ENCODE measurements at places on chromosomes 13 and 19.

DNA sequence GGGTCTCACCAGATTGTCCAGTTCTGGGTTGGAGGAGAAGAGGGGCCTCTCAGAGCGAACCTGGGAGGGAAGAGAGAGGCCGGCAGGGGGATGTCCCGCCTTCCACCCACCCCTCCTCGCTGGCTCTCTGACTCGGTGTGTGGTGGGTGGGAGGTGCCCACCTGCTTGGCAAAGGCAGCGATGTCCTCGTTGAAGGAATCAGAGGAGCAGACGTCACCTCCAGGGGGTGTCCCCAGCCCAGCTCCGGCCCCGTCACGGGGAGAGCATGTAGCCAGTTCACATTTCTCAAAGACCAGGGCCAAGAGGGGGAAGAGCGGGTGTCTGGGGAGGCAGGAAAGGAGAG is 2.7 kb downstream of the MEIS3 start:
- no peak for DNase-seq

DNA sequence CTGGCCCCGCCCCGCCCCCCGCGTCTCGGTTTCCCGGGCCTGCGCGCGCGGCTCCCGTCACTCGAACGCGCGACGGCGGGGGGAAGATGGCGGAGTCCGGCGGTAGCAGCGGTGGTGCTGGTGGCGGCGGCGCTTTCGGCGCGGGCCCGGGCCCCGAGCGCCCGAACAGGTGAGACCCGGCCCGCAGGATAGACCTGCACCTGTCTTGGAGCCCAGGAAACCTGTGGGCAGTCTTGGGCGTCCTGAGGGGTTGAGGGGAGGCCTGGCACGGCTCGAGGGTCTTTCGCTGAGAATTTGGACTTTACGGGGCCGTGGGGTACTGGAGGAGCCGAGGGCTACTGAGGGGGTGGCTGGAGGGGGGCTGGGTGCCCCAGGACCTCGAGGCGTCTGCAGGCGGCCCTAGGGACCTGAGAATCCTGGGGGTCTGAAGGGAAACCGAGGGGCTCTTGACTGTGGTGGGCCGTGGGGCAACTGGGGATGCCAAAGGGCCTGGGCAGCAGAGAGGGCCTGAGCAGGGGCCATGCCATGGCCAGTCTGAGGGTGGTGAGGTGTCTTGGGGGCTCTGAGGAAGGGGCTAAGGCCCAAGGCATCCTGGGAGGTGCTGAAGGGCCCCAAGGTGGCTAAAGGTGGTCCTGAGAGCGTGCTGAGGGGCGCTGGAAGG is at the start of gene KLHL26:
KLHL26 (plus strand) TSS at position 60 of the 661 bp plus-strand sequence; CDS start at position 87, 27 bp downstream.
- no peak for DNase-seq

GRCh38 chr19:6739883-6740588 is 556 bp downstream of the TRIP10 start:
- DNase-seq, result no peak

DNA sequence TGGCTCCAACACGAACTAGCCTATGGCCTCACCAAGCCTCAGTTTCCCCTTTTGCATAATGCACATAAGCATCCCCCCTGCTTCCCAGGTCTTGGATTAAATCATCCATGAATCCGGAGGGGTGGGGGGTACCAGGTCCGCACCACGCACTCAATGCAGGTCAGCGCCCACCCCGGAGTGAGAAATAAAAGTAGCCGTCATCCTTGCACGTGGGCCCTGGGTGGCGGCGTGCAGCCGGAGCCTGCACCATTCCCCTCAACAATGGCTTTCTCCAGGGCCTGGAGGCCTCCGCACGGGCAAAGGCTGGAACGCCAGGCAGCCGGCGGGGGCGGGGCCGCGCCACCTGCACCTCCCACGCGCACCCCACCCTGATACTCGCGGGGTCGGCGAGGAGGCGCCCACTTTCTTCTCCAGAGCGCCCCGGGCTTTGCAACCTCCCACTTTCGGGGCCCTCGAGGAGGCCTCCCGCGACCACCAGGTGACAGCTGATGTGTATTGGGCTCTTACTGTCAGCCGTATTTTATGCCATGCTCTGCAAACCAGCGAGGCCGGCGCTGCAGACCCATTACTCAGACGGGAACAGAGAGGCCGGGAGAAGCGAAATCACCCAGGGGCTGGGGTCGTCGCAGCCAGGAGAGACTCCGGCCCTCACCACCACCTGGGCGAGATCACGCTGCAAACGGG is 767 bp upstream of the GADD45B start:
- no peak for DNase-seq

GRCh38 chr13:40597735-40598365 is 68.6 kb downstream of the FOXO1 start:
- no peak for DNase-seq

GRCh38 chr13:53007872-53008271 is 20.7 kb upstream of the OLFM4 start:
- no peak for DNase-seq

DNA sequence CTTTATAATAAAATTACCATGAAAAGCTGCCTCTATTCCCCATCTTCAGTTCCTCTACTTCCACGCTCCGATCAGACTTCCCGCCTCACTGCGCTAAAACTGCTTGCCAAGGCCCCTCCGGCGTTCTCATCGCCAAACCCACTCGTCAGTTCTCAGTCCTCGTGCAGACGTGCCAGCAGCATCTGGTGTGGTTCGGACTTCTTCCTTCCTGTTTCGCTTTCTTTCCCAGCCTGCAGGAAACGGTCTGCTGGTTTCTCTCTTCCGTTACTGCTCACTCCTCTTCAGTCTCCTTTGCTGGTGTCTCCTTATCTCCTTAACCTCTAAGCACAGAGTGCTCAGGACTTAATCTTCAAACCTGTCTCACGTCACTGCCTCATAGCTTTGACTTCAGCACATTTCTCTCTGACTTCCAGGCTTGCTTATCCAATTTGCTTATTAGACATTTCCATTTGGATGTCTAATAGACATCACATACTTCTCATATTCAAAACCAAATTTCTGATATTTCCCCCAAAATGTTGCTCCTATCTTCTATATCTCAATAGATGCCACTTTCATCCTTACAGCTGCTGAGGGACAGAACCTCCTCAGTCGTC is 40.3 kb downstream of the RCBTB2 start:
- DNase-seq, result no peak

- no peak for DNase-seq
These were observed 9.4 kb downstream of the SLC25A23 start for GRCh38 chr19:6450166-6450565.

- DNase-seq, result no peak
These were observed 79.7 kb downstream of the LMO7 start for GRCh38 chr13:75715601-75716523.

GRCh38 chr19:6087074-6087571 is 23.2 kb downstream of the RFX2 start:
- no peak for DNase-seq

DNA sequence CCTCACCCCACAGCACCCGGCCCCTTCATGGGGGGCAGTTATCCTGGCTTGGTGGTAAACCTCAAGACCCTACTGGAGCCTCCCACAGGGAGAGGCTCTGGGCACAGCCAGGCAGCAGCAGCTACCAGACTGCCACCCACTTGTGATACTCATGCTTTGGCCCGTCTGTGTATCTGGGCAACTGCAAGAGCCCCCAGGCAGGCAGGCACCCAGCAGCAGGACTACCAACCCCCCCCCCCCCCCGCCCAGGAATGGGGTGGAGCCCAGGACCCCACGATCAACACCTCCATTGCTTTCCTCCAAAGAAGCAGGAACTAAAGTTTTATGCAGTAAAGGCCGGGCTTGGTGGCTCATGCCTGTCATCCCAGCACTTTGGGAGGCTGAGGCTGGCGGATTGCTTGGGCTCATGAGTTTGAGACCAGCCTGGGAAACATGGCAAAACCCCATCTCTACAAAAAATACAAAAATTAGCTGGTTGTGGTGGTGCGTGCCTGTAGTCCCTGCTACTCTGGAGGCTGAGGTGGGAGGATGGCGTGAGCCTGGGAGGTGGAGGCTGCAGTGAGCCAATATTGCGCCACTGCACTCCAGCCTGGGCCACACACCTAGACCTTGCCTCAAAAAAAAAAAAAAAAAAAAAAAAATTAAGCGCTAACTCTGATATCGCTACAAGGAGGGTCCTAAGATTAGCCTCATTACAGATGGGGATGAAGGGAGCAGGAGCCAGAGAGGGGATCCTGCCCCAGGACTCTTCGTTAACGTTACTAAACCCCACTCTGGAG is 1.1 kb upstream of the LYL1 start:
- no peak for DNase-seq

- no peak for DNase-seq
These were observed 31.0 kb upstream of the SLC1A6 start for GRCh38 chr19:15010501-15011300.

- no peak for DNase-seq
These were observed 11.2 kb downstream of the PPP6R1 start for GRCh38 chr19:55247621-55248099.

GRCh38 chr13:97234742-97235141 is 12.6 kb downstream of the MBNL2 start:
- DNase-seq, result no peak

DNA sequence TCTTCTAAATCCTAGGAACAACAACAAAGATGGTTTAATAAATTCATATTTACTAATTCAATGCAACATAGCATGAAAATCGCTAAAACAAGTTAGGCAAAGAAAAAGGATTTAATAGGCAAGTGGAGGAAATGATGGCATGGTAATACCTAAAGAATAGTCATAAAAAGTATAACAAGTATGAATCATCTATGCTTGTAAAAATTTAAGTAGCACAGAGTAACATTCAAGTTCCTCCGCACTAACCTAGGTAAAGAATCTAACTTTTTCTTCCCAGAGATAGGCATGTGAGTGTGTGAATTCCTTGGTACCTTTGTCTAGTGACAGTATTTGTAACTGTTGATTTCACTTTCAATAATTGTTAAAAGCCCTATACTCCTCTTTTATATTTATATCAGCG is 42.6 kb downstream of the RCBTB2 start:
- DNase-seq, result no peak

- DNase-seq, result no peak
These were observed 7.7 kb downstream of the PEAK3 start for GRCh38 chr19:2274185-2274711.

DNA sequence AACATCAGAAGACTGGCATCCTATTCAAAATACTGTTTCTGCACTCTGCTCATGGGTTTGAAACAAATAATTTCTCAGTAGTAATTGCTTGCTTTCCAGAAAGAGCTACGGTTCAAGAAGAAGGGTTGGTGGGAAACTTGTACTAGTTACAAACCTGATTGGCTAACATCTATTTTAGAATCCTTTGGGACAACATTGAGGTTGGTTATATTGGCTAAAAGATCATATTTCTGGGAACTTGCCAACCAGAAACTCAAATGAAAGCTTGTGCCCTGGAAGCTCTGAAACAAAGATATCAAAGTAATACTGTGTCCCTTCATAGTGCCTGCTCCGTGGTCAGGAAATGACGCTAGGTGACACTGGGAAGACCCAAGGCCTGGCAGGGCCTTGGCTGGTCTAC is 141.7 kb downstream of the LACC1 start:
- no peak for DNase-seq

- DNase-seq, result no peak
These were observed 1070.2 kb downstream of the EFNB2 start for GRCh38 chr13:105465251-105465650.

GRCh38 chr19:8305798-8306197 is 2.4 kb downstream of the CD320 start:
- no peak for DNase-seq

DNA sequence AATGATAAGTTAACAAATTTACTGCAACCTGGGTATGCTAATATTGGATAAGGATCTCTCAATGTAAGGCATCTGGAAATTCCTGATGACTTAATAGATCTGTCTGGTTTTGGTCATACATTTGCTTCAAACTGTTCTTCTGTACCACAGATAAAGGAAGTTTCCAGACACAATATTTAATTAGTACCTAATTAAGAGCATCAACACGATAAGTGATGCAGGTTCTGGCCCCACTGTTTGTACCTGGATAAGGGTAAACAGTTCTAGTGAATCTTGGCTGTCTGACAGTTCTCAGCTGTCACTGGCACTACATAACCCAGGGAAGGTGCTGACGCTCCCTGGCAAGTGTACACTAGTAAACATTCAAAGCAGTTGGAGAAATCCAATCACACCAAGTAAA is 165.6 kb downstream of the MZT1 start:
- no peak for DNase-seq

GRCh38 chr13:41064493-41064892 is 3.2 kb downstream of the WBP4 start:
- no peak for DNase-seq

DNA sequence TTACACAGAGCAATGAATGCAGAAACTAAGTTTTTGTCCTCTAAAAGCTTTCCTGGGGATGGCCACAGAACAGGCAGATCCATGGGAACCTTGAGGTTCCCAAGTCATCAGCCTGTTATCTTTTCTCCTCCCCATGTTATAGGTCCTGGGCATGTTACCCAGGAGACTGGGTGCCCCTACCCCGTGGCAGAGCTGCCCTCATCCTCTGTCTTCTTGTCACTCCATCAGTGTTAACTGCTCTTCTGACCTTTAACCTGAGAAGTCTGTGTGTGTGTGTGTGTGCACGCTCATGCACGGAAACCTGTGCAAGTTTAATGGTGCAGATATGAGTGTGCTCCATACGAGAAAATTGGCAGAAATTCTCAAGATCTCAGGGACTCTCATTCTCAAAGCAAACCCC is 43.9 kb upstream of the ZNF724 start:
- DNase-seq, result no peak

DNA sequence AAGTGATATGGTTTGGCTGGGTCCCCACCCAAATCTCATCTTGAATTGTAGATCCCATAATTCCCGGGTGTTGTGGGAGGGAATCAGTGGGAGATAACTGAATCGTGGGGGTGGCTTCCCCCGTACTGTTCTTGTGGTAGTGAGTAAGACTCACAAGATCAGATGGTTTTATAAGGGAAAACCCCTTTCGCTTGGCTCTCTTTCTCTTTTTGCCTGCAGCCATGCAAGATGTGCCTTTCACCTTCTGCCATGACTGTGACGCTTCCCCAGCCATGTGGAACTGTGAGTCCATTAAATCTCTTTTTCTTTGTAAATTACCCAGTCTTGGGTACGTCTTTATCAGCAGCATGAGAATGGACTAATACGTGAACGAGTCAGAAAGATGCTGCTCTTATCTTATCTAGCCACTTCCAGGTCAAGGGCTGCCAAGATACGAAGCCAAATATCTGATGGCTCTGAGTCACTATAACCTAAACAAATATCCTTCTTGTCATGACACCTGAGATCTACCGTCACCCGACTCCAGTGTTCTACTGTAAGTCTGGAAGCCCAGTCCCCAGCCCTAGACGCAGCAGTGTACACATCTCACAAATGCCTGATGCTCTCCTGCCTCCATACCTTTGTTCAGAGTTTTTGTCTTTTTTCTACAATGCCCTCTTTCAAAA is 45.9 kb downstream of the SLC15A1 start:
- no peak for DNase-seq
